ENCODE measurements at places on chromosomes 7 and 10.

DNA sequence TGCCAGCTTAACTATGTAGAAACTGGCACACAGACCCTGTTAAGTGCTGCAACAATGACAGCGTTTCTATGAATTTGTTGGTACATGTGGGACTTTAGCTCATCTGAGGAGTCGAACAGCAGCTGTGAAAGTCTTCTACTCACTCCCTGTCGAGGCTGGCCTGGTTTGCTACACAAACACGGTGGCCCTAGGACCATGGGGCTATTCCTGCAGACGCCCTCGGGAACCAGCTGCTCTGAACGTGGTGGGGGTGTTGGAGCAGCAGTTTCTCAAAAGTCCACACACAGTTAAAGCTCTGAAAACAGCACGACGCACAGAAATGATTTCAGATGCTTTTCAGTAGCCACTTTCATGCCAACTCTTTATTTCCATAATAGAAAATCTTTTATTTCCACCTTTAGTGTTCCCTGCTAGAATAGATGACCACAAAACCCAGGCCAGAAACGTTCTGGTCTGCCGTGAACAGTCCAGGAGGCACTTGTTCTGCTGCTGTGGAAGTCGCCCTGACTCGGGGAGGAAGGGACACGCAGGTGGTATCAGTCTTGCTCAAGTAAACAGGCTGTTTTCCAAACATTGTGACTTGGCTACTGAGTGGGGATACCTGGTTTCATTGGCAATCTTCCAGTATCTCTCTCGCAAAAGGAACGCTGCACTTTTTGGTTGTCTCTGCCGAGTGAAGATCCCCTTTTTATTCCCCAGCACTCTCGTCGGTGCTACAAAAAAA, 21.5 kb downstream of the GUSB start:
- DNase-seq = no peak

DNA sequence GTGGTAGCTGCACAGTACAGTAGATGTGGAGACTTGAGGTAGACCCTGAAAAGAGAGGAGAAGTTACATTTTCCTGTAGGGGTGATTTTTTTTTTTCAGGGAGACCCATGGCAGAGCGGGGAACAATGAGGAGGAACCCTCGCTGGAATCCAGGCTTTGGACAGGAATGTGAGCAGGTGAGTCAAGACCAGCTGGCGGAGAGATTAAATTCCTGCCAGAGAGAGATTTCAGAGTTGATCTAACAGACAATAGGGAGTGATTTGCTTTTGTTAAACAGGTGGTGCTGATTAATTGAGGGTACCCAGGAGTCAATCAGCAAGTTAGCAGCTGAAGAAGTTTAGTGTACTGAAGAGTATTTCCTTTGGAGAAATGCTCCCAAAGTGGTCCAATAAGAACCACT, 41.6 kb upstream of the MINDY3 start:
- no peak for DNase-seq

DNA sequence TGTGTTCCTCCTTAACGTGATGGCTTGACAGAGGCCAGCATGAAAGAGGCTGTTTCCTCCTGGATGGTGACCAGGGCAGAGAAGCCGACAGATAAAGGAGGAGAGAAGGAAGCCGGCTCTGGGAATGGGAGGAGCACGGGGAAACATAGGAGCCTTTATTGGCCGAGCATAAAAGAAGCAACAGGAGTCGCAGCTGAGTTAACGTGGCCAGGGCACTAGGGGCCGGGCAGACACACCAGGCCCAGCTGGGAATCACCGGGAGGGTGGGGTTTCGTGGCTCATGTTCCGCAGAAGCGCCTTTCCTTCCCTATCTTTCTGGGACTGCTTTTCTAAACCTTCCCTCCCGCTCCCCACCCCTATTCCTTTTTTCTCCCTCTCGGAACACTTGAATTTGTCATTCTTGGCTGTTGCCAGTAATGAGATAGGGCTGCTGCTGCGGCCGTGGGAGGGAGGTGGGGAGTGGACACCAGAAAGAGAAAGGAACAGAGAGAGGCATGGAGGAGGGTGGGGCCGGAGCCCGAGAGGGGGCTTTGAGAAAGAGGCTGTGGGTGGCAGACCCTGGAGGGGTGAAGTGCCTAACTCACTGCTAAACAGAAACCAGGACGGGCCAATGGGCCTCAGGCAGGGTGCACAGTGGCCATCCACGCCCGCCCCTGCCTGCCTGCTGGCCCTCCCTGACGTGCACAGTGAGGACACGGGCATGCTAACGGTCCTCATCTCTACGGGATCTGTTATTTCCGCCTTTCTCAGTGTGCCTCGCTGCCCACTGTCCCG, 65.2 kb downstream of the COL13A1 start:
- DNase-seq = no peak

- DNase-seq = no peak
Measured at GRCh38 chr7:5678295-5679047, 103.0 kb downstream of the RNF216 start.

GRCh38 chr10:929960-930624, 1.4 kb downstream of the LARP4B start:
- DNase-seq = peak; percentile 58

GRCh38 chr7:17299483-17299991, 1.1 kb downstream of the AHR start:
- DNase-seq = no peak
